ENCODE measurements at places on chromosomes 1 and 21.

GRCh38 chr1:167496797-167497619, 21.3 kb downstream of the CD247 start:
- no peak for DNase-seq

DNA sequence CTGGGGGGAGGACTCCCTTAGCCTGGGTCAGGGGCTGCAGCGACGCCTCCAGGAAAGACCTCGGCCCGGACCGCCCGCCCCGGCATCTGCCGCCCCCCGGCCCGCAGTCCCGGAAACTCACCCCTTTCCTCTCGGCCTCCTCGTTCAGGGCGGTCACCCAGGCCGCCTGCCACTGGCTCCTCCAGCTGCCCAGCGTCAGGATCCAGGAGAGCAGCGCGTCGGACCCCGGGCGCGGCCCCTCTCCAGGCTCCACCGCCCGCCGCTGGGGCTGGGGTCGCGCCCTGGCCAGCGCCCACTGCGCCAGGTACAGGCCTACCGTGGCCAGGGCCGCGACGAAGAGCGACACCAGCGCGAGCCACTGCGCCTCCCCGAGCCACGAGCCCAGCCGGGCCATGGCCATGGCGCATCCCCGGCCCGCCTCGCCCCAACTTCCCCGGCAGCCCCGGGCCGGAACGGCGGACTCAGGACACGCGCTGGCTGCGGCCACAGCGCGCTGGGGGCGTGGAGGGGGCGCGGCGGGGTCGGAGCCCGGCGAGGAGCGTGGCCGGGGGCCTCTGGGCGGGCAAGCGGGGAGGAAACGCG, 478 bp downstream of the C2CD2 start:
- DNase-seq = peak; percentile 61

DNA sequence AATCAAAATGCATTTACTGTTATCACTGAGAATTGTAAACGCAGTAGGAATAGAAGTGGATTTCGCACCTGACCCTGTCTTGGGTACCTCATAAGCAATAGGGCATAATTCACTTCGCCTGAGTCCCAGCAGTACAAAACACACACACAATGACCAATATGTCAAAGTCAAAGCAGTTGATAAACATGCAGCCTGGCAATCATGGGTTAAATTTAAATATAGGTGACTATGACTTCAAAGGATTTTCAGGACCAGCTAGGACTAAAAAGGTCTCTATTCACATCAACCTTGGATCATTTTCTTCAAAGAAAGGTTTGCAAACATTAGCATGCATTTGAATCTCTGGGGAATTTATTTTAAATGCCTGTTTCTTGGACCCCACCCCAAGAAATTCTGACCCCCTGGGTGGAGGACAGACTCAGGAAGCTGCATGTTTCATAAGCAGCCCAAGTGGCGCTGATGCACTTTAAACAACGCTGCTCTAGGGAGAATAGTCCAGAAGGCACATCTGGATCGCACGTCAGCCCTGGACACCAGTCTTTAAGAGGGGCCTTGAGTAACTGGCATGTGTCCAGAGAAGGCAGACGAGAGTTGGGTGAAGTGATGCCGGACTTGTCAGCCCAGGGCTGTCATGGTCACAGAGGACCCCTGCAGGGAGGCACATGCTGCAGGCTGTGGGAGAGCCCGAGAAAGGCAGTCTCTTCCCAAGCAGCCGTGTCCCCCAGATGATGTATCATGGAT, 55.7 kb upstream of the EFHD2 start:
- DNase-seq = no peak

DNA sequence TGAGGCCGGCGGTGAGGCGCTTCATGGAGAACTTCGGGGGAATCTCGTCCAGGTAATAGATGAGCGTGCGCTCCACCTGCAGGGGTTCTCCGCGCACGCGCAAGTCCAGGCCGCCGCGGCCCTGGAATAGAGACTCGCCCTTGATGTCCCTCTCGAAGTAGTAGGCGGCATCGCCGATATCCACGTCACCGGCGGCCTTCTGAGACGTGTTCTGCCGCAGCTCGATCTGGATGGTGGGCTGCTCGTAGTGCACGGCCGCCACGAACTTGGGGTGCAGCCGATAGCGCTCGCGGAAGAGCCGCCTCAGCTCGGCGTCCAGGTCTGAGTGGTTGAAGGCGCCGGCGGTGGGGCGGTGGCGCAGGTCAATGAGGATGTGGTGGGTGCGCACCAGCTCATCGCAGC, 726 bp downstream of the TACSTD2 start:
- peak; percentile 73 for DNase-seq

GRCh38 chr1:47712596-47713299, 274.9 kb downstream of the FOXD2 start:
- no peak for DNase-seq

DNA sequence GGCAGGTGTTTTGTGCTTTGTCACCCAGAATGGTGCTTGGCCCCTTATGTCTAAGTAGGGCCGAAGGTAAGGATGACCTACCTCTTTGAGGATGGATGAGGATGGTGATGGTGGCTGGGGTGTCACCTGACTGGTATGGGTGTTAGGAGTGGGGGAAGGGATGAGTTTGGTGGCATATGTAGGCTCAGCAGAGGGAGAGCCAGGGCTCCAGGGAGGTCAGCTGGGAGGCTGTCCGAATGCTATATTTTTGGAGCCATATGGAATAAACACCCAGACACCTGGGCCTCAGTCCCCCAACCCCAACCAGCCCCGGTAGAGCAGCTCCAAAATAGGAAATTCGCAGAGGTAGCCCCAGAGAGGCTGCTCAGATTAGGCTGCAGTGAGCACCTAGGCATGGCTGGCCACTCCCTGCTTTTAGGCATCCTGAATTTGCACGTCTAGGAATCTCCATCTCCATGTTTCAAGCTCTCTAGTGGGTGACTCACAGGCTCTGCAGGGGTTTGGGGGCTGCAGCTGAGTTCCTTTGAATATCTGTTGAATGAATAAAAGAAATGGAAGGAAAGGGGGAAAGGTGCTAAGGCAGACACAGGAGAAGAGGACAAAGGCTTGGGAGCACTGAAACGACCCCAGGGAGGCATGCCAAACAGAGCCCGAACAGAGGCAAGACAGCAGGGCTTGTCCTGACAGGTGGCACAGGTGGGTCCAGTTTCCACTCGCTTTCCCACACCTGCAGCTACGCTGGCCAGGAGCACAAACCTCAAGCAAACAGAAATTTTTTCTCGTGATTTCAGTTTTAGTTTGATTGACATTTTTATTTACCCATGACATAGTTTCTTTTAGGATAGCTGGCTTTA, 135.3 kb upstream of the EDN2 start:
- DNase-seq = no peak

- no peak for DNase-seq
Observed at GRCh38 chr1:33805988-33806387, 57.9 kb upstream of the HMGB4 start.

DNA sequence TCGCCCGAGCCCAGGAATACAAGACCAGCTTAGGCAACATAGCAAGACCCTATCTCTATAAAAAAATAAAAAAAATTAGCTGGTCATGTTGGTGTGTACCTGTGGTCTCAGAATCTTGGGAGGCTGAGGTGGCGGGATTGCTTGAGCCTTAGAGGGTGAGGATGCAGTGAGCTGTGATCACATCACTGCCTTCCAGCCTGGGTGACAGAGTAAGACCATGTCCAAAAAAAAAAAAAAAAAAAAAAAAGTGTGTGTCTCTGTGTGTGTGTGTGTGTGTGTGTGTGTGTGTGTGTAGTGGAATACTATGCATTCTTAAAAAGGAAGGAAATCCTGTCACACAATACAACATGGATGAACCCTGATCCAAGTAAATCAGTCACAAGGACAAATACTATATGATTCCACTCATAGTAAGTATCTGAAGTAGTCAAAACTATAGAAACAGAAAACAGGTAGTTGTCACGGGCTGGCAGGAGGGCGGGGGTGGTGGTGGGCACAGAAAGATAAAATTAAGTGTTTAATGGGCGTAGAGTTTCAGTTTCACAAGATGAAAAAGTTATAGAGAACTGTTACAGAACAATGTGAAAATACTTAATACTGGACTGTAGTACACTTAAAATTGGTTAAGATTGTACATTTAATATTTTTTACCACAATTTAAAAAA, 47.8 kb downstream of the SELENOF start:
- DNase-seq = peak; percentile 25

GRCh38 chr1:114011796-114012195, 32.5 kb downstream of the OLFML3 start:
- DNase-seq = no peak

DNA sequence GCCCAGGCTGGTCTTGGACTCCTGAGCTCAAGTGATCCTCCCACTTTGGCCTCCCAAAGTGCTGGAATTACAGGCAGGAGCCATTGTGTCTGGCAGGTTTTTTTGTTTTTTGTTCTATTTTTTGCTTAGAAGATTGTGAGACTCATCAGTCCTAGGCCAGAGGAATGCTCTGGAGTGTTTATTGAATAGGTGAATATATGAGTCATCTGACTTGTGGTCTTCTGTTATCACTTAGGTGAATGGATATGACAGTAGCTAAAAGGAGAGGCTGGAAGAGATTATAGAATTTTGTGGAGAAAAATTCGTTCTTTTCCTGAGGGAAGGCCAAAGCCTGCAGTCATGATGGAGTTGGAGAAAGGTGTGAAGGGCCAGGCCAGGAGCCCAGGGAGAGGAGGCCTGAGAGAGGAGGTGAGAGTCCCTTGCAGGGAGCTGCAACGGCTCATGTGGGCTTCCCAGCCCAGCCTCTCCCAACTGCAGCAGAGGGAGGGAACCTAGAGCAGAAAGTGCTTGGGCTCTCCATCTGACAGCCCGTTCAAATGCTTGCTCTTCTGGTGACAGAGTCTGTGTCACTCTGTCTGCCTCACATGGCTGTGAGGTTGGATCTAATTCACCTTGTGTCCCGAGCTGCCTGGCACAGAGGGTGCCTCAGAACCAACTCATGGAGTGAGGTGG, 31.6 kb upstream of the ACOT11 start:
- no peak for DNase-seq

GRCh38 chr1:65948609-65949229, 156.0 kb downstream of the PDE4B start:
- no peak for DNase-seq

GRCh38 chr1:53979712-53980450, 33.7 kb downstream of the LRRC42 start:
- DNase-seq = no peak

DNA sequence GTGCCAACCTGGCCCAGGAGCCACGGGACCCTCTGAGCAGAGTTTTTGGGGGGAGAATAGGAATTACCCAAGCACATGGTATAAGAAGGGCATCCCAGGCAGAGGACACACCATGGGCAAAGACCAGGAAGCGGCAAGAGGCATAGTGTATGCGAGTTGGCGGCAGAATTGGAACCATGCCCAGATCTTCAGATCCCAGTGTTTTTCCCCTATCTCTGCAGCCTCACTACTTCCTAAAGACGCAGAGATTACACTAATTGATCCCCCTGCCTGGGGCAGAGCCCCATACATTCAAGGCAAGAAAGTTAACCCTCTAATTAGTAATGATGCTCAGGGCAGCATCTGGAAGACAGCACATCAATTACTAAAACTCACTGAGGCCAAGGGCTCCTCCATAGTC, 48.2 kb downstream of the SYT2 start:
- DNase-seq = no peak

- DNase-seq = no peak
Observed at GRCh38 chr1:67226688-67227087, 60.4 kb downstream of the IL23R start.

DNA sequence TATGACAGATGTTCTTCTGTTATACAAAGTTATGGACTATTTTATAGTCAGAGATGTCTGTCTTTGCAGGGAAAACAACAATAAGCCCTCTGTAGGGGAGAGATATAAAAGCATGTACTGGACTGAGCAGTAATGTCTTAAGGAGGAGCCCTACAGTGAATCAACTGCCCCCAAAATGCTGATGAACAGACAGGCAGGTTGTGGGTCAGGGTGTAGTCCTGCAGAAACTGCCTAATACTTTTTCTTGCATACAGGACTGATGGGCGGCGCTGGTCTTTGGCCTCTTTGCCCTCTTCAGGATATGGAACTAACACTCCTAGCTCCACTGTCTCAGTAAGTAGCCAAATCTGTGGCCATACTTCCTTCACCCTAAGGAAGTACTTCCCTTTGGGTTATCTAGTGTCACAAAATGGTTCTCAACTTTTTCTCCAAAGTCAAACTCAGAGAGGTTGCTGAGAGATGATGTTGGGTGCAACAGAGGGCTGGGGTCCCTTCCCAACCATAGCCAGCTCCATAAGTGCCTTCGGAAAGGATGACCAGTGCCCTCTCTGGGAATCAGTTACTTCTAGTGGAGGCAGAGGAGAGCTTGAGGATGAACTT, 129.8 kb downstream of the PIK3R3 start:
- no peak for DNase-seq

DNA sequence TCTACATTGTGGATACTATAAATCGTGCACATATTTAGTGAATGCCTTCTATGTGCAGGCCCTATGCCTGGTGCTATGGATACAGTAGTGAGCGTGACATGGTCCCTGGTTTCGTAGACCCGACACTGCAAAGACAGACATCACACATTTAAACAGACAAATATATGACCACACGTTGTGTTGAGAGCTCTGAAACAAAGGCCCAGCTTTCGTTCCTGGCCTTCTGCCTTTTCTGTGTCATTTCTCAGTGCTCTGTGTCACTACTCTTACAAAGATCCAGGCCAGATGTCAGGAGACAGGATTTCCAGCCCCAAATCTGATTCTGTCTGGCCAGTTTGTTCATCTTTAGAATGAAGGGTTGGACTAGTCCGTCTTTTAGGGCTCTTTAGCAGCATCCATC, 19.3 kb upstream of the TRABD2B start:
- DNase-seq = no peak

- DNase-seq = peak; percentile 60
Observed at GRCh38 chr1:243447347-243447746, 191.5 kb downstream of the SDCCAG8 start.

GRCh38 chr1:167673265-167673664, 43.2 kb downstream of the RCSD1 start:
- no peak for DNase-seq

- no peak for DNase-seq
Observed at GRCh38 chr1:44174630-44175029, 33.2 kb upstream of the KLF18 start.

GRCh38 chr21:45618287-45618686, 25.2 kb upstream of the PCBP3 start:
- DNase-seq = no peak

- peak; percentile 86 for DNase-seq
Observed at GRCh38 chr1:45326627-45327623, at the start of gene HPDL. TSS of gene HPDL (plus strand) at chr1:45326895. CDS start at chr1:45327149, 254 bp downstream.

DNA sequence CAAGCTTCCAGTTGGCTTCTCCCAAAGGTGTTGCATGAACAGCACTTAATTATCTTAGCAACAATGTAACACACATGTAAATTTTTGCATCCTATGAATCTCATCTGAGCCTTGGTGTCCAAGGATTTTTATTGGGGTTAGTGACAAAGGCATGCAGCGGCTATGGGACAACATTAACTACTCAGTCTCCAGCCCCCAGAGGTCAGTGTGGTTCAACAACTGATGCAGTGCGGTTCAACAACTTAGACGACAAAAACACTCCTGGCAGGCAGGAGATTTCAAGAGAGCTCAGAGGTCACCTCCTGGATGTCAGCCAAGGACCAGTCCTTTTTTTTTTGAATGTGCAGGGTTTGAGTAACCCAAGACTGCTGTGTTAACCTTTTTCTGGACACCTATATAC, 77.5 kb upstream of the HMCN1 start:
- no peak for DNase-seq

All from activated CD4-positive, alpha-beta T cell treated with anti-CD3 and anti-CD28 coated beads, Interleukin-2, amount 10 ng/mL, durations not matched to agents 24 days and 14 days (primary cell).